ENCODE measurements at places on chromosomes 7 and 10. TPM values are rescaled to one million over a fixed set of nuclear protein-coding genes. Genes with fewer than 3 reads are reported as not detected.
A peak's percentile ranks its signal among the peaks of the same experiment; 100 is the strongest.

- no peaks in the 10 kb centered on the region for H3K4me1 ChIP-seq
- no peak for DNase-seq
- no peak overlapping the region for H3K4me3 ChIP-seq
- no peaks in the 10 kb centered on the region for H3K36me3 ChIP-seq
- no peaks in the 10 kb centered on the region for H3K27me3 ChIP-seq
Observed at GRCh38 chr7:34155220-34155908, 250.0 kb downstream of the BMPER start.

DNA sequence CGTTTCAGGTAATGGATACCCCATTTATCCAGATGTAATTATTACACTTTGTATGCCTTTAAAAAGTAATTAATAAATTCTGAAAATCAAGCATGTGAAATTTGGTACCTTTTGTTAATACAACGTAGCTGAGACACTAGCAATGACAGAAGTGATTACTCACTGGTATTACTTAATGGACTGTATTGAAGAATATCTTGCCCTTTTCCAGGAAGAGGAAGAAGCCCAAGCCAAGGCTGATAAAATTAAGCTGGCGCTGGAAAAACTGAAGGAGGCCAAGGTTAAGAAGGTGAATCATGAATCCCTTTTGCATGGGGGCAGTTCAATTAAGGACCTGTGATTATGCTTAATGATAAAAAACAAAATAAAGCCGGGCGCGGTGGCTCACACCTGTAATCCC, 64.8 kb downstream of the APBB1IP start:
- H3K27ac ChIP-seq = no peak overlapping the region
- no peaks in the 10 kb centered on the region for H3K4me1 ChIP-seq
- DNase-seq = no peak
- no peak overlapping the region for H3K4me3 ChIP-seq
- H3K36me3 ChIP-seq = no peaks in the 10 kb centered on the region

The MSMB gene
- total RNA-seq = not detected

- H3K4me1 ChIP-seq = no peaks in the 10 kb centered on the region
- H3K27ac ChIP-seq = no peak overlapping the region
- peaks cover 6% of the 10 kb centered on the region for H3K27me3 ChIP-seq
- H3K4me3 ChIP-seq = no peak overlapping the region
- DNase-seq = no peak
- H3K36me3 ChIP-seq = no peaks in the 10 kb centered on the region
Observed at GRCh38 chr10:29297678-29298077, 8.8 kb downstream of the LYZL1 start.

The ENO4 gene
- total RNA-seq = not detected

- H3K4me3 ChIP-seq = peak overlapping the region; percentile 1
- DNase-seq = no peak
- no peaks in the 10 kb centered on the region for H3K36me3 ChIP-seq
Observed at GRCh38 chr10:95741807-95742467, 14.0 kb upstream of the ENTPD1 start.

The DNAH11 gene
- 0.74 TPM for total RNA-seq

- H3K36me3 ChIP-seq = peaks cover 72% of the 10 kb centered on the region
- no peak overlapping the region for H3K4me3 ChIP-seq
- DNase-seq = no peak
- peaks cover 26% of the 10 kb centered on the region for H3K4me1 ChIP-seq
- H3K27ac ChIP-seq = no peak overlapping the region
Observed at GRCh38 chr7:73509463-73509862, 12.6 kb downstream of the BAZ1B start.

DNA sequence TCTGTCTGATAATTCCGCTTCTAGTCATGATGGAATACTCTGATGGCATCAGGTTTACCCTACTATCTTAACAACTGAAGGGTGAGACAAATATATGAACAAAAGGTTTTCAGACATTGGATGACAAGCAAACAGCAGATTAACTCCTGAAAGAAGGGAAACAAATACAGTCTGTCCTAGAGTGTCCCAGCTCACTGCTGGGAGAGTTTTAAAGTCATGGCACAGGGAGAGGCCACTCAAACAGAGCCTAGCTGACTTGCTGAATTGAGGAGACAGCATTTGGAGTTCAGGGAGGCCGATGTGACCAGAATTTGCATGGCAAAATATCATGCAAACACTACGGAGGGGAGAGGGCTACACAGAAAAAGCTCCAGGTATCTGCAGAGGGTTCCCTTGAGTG, 73.1 kb downstream of the MDH2 start:
- no peaks in the 10 kb centered on the region for H3K4me1 ChIP-seq
- H3K27me3 ChIP-seq = no peaks in the 10 kb centered on the region
- no peak overlapping the region for H3K27ac ChIP-seq
- no peak for DNase-seq
- no peaks in the 10 kb centered on the region for H3K36me3 ChIP-seq

The HGF gene
- 2.3 TPM for total RNA-seq

All from left ventricle myocardium inferior (tissue), 1 donor.